ENCODE measurements at places on chromosomes 7 and 10.
A peak's percentile ranks its signal among the peaks of the same experiment; 100 is the strongest.

- DNase-seq = no peak
Measured at GRCh38 chr10:35079763-35080162, 10.4 kb downstream of the CUL2 start.

GRCh38 chr10:98456043-98456570 lies 9.4 kb upstream of the HPS1 start:
- no peak for DNase-seq

GRCh38 chr7:152674860-152675758 lies 832 bp downstream of the XRCC2 start:
- peak; percentile 90 for DNase-seq

GRCh38 chr7:134200970-134201369 lies 73.8 kb downstream of the LRGUK start:
- DNase-seq = no peak

DNA sequence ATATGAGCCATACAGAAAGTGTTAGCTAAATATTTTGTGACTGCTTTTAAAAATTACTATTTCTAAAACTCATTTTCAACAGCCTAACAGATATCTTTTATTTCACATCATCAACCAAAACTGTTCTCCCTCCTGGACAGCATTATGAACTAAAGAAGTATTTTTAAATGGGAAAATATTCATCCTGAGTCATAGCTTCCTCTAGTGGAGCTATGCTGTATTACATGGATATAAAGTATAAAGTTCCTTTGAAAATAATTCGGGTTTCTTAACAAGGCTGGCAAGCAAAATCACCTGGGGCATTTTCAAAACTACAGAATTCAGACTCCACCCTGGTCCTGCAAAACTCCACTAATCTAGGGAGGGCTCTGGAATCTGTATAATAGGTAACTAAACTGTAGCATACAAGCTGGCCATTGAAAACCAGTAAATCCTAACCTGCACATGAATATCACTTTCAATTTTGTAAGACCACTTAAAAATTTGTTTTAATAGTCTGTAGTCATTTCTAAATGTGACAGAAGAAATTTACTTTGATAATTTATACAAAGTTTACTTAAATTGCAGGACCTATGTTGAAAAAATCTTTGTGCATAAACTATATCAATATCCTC lies 53.5 kb downstream of the SCIN start:
- peak; percentile 43 for DNase-seq

DNA sequence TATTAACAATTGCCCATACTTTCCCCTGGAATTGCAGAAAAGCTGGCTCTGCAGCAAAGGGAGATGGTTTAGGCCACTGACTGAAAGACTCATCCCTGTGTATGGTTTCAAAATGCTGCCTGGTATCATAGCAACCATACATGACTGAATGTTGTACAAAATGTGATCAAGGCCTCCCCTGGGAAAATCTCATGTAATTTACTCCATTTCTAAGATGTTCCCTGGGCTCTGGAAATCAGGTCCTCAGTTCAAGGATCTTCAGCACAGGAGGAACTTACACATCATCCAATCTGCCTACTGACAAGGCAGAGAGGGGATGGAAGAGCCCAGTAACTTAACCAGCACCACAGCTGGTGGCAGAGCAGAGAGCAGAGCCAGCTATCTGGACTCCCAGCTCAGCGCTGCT lies 111.8 kb downstream of the JAZF1 start:
- DNase-seq = no peak

DNA sequence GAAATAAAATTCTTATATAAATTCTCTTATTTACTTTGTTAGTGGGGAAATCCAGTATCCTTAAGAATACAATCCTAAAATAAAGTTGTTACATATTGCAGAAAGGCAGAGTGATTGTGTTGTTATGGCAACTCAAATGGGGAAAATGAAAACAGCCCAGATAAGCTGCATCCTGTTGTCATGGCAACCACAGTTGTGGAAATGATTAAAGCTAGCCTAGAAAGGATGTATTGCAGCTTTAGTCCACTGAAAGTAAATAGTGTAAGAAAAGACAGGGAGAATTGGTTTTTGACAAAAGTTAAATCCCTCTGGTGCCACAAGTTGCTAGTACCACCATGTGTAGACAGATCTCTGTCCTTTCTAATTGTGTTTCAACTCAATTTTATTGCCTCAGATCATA lies 43.2 kb downstream of the BTRC start:
- DNase-seq = peak; percentile 92

DNA sequence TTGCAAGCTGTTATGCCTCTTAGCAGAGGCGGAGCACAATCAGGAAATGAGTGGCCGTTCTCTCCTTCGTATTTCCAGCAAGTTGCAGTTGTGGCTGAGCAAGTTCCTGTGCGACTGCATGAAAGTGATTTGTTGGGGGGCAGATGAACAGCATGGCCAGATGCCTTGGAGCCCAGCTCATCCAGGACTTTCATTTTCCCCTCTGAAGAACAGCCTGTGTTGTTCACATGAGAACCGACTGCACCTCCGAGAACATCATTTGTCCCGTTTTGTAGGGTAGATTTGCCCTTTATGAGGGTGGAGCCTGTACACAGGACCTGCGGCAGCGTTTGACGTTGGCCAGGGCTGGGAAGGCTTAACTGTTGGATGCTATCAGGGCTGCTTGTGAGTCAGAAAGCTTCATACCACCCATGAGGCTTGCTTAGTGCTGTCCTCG lies 4.4 kb downstream of the BAG3 start:
- DNase-seq = peak; percentile 42

DNA sequence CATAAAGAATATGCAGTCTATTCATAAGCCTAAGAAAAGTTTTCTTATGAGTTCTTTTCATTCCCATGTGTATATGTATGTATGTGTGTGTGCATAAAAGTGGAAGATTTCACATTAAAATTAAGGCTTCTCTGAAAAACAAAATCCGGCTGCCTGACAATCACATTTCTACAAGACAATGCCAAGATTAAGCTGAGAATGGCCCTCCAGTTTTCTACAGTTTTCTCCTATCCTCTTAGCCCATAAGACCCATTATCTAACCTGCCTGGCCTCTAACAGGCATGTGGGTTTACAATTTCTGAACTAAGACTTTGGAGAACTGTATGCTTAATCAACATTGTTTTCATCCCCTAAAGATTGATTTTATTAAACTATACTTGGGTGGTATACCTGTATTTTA lies 446.0 kb upstream of the SEMA3A start:
- DNase-seq = no peak

DNA sequence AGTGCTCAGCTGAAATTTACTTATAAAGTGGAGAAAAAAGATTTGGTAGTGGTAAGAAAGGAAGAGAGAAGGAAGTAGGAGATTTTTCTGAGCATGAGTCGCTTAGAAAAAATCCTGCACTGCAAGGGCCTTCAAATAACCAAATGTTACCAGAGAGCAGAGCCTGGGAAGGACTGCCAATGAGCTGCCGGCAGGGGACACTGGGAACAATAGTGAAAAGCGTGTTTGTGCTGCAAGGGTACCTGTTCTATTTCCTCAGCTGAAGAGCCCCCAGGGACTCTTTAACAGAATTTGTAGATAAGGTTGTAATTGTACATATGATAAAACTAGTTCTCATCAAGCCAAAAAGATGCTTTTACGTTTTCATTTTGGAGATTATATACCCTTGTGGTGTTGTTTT lies 696.3 kb upstream of the C7orf33 start:
- DNase-seq = peak; percentile 17

- no peak for DNase-seq
Measured at GRCh38 chr7:131602994-131603372, 46.6 kb upstream of the PODXL start.

DNA sequence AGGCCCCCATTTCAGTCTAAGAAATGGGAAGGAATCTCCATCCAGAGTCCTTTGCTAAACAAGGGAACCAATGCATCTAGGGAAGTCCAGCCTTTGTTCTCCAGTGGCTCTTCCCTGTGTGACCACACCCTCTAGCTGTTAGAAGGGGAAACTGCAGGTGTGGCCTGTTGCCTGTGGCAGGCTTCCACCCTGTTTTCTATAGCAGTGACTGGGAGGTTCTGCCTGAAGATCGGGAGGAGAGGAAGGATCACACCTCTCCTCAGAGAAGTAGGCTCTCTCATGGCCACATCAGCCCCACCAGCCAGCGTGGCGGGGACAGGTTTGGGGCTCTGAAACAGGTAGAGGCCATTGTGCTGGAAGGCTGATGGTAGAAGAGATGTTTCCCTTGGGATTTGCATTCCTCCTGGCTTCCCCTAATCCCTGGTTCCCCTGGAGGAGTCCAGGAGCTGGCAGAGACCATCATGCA lies 47.7 kb upstream of the TRIM8 start:
- DNase-seq = peak; percentile 56

All from lung (tissue), 17 donors.